ENCODE measurements at places on chromosomes 7 and 10.
A peak's percentile ranks its signal among the peaks of the same experiment; 100 is the strongest.

DNA sequence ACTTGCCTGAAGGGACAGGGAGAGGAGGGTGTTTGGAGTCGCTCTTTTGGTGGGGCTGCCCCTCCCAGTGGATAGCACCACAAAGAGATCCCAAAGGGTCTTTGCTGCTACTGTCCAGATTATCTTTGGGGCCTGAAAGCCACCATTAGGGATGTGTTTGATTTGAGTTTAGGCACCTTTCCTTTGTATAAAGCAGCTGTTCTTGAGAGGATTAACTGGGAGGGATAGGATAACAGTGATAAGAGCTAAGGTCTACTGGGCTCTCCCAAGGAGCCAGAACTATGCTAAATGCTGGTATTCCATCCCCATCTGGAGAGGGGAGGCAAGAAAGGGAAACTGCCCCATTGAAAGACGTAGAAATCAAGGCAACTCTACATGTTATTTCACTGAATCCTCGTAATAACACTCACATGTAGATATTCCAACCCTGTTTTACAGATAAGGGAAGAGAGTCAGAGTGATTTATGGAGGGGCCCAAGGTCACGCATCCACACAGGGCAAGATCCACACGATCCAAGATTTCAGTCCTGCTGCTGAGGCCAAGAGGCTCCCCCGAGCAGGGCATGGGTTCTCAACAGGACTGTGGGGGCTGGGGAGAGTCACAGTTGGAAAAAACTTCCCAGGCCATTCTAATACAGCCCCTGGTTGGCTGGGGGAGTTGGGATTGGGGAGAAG is 11.1 kb upstream of the TCF7L2 start:
- DNase-seq = no peak

DNA sequence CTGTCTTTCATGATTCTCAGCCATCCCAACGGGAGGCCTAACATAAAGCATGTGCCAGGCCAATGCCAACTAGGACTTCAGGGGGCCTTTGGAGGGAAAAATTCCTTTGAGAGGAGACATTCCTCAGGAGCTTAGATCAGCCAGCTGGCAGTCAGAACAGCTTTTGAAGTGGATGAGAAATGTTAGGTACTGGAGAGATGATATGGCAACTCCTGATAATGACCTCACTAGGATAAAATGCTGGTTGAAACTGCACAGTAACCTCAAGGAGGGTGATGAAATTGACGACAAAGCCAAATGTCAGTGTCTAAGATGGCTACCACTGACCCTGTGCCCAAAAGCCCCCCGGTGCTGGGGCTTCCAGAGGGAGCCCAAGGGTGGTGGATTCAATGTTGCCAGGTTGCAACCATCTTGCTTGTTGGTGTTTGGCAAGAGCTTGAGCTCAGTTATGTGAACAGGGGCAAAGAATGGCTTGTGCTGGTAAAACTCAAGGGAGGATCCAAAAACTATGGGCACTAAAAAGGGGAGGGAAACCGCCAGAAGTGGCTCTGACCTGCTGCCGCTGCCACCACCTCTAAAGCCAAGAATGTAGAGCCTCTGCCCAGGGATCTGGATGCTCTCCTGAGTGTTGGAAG is 121.2 kb downstream of the UBE2H start:
- no peak for DNase-seq

GRCh38 chr10:88045096-88045495 is 181.7 kb downstream of the PTEN start:
- DNase-seq = no peak

GRCh38 chr7:154928136-154929005 is 74.6 kb downstream of the PAXIP1 start:
- peak; percentile 96 for DNase-seq
